Kasumi-1 (cell line): ENCODE measurements at places on chromosomes 1 and 21.
A peak's percentile ranks its signal among the peaks of the same experiment; 100 is the strongest.

DNA sequence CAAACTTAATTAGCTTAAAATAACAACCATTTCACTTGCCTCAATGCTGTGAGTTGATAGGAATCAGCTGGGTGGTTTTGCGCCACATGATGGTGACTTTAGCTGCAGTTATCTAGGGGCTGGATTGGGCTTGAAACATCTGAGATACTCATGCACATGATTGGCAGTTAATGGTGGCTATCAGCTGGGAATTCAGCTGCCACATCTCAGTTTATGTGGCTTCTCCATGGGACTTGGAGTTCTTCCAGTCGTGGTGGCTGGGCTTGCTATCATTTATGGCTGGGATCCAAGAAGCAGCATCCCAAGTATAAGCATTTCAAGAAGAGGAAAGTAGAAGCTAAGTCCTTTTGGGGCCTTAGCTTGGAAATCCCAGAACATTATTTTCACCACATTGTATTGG, 36.4 kb downstream of the PDC start:
- no peak for DNase-seq

GRCh38 chr21:30758306-30758705, 3.1 kb upstream of the KRTAP21-1 start:
- DNase-seq, result no peak

- no peak for DNase-seq
Observed at GRCh38 chr1:238596703-238597102, 706.0 kb upstream of the ZP4 start.

GRCh38 chr1:20685741-20686140, 24.6 kb upstream of the DDOST start:
- DNase-seq, result peak; percentile 2

- no peak for DNase-seq
Observed at GRCh38 chr1:230899841-230900251, 31.5 kb upstream of the C1orf198 start.

DNA sequence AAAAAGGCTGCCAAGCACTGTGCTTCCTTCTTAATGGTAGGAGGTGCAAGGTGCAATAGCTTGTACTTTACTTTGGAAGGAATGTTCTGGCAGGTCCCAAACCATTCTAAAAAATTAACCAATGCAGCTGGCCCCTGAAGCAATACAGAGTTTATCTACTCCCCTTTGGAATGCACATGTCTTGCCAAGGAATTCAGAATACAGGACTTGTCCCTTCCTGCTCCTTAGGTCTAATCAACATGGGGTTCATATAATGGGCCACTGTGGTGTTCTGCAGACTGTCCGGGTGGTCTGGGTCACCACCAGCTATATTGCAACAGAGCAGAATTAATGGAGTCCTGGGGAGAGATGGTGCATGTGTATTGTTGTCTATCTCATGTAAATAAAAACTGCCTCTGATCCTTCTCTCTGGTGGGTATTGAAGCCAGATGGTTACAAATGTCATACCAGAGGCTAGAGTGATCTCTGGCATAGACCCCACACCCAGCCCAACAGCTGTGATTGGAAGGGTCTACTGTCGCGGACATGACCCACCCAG, 112.8 kb downstream of the RIPK4 start:
- no peak for DNase-seq

DNA sequence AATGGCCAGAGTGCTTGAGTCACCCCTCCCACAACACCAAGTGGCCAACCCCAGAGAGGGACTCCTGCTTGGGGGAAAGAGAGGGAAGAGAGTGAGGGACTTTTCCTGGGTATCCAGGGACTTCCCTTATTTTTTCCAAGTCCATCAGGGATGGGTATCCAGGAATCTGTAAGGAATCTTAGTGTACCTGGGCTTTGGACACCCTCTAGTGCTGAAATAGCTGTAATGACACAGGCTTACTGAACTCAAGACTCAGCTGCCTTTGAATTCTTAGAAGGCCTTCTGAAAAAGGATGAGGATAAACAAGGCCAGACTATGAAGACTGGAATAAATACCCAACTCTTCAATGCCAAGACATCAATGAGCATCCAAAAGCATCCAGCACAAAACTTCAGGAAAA, 12.0 kb downstream of the TSHB start:
- no peak for DNase-seq

GRCh38 chr1:248793592-248793991, 32.1 kb downstream of the SH3BP5L start:
- no peak for DNase-seq

DNA sequence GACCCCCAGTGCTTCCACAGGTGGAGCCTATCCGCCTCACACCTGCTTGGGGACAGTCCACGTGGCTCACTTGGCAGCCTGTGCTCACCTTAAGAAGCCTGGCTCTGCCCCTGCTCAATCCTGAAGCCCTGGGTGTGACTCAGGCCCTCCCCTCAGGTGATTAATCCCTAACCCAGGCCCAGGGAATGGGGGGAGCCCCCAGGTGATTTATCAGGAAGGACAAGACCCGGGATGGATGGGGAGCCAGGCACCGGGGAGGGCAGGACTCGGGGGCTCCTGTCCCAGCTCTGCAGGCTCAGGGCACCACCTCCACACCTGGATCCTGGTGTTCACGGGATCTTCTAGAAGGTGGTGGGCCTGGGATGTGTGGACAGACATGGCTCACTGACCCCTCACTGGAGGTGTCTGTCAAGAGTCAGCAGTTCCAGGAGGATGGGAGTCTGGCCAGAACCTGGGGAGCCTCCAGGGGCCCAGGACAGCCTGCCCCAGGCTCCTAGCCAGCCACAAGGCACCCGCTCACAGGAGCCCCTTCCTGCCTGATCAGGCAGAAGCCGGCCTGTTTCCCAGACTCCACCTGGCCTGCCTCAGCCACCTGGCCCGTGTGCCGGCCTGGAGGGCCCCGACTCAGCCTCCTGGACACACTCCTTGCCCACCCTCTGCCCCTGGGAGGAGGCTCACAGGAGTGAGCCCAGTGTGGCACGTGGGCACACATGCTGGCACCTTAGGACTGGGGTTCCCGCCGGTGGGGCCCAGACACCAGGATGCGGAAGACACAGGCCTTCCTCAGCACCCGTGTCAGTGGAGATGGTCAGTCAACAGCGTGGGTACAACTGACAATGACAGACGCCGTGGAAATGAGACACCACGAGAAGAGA, 38.6 kb upstream of the COL6A1 start:
- DNase-seq, result no peak

DNA sequence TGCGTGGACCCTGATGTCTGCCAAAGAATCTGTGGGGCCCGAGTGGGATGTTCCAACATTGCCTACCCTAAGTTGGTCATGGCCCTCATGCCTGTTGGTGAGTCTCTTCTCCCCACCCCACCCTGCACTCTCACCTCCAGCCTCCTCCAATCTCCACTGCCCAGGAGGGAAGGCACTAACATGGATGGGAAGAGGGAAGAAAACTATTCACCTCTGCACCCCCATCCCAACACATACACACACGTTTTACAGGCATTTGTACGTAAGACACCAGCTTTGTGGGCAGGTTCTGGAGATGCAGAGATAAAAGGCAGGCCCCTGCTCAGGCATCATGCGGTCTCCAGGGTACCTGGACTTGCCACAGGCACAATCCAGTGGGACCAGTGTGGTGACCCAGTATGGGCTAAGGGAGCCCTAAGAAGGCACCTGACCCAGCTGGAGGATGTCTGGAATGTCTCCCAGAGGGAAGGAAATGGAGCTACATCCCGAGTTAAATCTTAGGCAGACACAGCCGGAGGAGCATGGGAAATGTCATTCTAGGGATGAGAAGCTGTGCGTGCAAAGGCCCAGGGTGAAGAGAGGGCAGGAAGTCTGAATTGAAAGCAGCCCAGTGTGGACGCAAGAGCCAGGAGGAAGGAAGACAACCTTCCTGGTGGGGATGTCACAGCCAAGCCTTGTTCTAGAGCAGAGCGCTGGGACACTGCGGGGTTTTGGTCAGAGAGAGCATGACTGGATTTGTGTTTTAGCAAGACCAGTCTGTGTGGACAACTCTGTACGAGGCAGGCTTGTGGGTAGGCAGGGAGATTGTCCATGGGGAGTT, 11.4 kb downstream of the SLC5A9 start:
- DNase-seq, result no peak

DNA sequence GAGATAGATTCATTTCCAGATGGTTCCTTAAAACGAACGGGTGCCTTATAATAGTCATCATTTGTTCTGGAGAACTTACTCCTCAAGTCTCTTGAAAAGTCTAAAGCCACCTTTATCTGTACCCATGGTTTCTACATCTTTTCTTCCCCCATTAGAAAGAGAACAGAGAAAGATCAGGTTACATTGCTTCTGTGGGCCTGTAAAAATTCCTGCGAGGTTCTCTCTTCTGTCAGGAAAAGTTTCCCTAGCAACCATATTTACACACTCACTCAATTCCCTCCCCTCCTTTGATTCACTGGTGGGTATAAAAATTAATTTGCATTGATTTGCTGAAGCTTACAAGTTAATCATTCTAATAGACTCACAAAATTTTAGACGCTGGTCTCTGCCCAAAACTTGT, 6.7 kb downstream of the PHC2 start:
- DNase-seq, result no peak

DNA sequence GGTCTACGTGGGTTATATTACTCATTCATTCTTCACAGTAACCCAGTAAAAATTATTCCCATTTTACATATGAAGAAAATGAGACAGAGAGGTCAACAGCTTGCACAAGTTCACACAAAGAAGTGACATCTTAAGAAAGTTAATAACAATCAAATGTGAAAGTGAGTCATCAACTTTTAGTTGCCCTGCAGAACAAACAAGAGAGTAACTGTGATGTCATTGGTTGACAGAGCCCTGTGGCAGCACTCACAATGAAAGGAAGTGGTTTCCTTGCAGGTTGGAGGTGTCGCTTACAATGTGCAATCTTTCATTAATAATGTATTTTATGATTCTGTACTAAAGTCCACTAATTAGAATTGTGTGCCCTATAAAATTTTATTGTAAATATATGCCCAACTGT, 369.6 kb downstream of the RYR2 start:
- no peak for DNase-seq

GRCh38 chr21:33212159-33212851, 17.4 kb upstream of the IFNAR2 start:
- DNase-seq, result peak; percentile 33

GRCh38 chr1:230747127-230747730, at the start of gene CAPN9:
Gene CAPN9, plus strand, starts transcription at chr1:230747388. Its CDS starts 109 bp downstream, at chr1:230747497.
- no peak for DNase-seq

DNA sequence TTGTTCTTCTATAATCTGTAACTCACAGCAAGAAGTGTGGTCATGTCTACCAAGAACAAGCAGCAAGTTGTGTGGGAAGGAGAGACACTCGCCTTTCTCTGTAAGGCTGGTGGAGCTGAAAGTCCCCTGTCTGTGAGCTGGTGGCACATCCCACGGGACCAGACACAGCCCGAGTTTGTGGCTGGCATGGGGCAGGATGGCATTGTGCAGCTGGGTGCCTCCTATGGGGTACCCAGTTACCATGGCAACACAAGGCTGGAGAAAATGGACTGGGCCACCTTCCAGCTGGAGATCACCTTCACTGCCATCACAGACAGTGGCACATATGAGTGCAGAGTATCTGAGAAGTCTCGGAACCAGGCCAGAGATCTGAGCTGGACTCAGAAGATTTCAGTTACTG, 15.5 kb downstream of the CD101 start:
- no peak for DNase-seq

- DNase-seq, result peak; percentile 95
Observed at GRCh38 chr1:234772345-234773147, 162.6 kb upstream of the IRF2BP2 start.

GRCh38 chr1:228863776-228864175, 128.5 kb downstream of the RHOU start:
- DNase-seq, result no peak

GRCh38 chr1:100622037-100622436, 84.1 kb downstream of the GPR88 start:
- DNase-seq, result no peak

- no peak for DNase-seq
Observed at GRCh38 chr1:150479370-150479769, 7.8 kb upstream of the TARS2 start.

DNA sequence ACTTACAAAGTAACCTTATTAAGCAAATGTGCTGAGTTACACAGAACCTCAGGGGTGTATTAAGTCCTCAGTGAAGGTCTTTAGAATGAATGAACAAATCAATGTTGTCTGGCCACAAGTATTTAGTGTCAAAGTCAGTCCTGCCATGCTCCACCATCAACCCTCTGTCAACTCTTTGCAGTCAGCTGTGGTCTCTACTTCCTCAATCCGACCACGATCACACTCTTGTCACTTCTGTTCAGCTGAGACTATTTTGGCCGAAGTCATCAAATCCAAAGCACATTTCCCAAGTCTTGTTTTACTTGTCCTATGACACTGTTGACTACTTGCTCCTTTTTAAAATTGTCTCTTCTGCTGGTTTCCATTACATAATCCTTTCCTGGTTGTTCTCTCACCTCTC, 173.5 kb downstream of the ST6GALNAC5 start:
- DNase-seq, result peak; percentile 53

DNA sequence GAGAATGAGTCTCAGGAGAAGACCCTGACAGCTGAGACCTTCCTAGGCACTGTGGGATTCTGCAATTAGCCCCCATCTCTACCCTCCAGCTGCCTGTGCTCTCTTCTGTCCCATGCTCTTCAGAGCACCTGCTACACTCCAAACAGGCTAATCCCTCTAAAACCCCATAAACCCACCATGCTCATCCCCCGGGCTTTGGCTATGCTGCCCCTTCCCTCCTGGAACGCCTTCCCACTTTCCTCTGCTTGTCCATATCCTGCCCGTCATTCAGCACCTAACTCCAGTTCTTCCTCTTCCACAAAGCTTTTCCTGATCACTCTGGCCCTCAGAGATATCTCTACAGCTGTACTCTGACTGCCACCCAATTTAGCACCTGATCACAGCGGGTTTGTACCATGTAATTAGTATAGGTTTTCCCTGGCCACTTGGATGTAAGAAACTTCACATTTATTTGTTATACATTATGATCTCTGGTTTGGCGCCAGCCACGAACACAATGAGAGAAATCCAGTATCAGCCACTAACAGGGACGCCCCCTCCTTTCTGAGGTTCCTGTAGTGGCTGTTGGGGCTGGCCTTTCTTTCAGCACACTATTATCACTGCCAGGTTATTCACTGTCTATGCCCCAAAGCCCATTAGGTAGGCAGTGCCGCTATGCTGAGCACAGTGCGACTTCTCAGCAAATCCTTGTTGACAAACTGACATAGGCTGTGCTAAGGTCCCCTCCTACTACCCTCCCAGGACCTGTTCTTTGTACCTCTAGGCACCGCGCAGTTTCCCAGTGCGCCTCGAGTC, 45.1 kb downstream of the CDC7 start:
- DNase-seq, result no peak

GRCh38 chr1:175174309-175175102, 18.1 kb downstream of the KIAA0040 start:
- DNase-seq, result no peak

DNA sequence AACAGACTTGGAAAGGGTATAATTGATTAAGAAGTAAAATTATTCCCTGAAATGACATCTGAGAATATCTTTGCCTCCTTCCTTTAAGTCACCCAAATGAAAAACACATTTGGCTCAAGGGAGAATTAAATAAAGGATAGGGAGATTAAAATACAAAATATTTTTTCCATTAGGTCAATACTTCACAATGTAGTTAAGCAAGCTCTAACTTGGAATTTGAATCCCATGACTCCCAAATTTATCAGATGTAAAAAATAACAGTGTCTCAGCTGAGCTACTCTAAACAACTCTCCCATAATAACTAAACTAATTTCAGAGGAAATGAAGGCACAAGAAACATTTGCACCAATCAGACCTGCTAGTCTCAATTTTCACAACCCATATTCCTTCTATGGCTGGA, 6.5 kb upstream of the NMNAT2 start:
- no peak for DNase-seq
